ENCODE measurements at places on chromosomes 4 and X. TPM values are rescaled to one million over a fixed set of nuclear protein-coding genes. Genes with fewer than 3 reads are reported as not detected.

The ADH1B gene
- not detected for total RNA-seq

The RENBP gene
- total RNA-seq = 20.7 TPM

The APELA gene
- total RNA-seq = 2.9 TPM

The GRIPAP1 gene
- 55.9 TPM for total RNA-seq

The TENM3 gene
- 52.8 TPM for total RNA-seq

The VSIG4 gene
- total RNA-seq = not detected

The NDNF gene
- 2.4 TPM for total RNA-seq

DNA sequence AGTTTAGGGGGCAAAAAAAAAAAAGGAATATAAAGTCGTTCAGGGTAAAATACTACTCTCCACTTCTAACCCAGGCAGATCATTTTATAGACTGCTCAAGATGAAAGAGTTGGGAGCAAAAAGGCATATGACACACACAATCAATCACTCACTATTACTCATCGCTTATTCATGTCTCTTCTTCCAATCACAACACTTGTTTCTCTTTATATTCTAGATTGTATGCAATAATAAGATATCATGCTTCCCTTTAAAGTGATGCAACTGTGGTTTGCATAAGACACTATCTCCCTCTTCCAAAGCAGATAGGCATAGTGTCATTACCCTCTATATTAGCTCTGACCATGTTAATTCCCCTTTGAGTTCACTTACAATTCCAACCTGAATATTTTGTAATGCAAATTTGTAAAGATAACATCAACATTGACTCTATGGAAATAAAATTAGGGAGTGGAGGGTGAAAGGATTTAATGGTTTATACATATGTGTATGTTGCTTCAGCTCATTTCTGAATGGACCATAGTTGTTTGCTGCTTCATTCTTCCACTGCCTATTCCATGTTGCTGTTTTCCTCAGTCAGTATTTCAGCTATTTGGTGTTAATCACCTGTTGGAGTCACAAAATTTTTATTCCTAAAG, 154.9 kb upstream of the EPHA5 start:
- DNase-seq = no peak

DNA sequence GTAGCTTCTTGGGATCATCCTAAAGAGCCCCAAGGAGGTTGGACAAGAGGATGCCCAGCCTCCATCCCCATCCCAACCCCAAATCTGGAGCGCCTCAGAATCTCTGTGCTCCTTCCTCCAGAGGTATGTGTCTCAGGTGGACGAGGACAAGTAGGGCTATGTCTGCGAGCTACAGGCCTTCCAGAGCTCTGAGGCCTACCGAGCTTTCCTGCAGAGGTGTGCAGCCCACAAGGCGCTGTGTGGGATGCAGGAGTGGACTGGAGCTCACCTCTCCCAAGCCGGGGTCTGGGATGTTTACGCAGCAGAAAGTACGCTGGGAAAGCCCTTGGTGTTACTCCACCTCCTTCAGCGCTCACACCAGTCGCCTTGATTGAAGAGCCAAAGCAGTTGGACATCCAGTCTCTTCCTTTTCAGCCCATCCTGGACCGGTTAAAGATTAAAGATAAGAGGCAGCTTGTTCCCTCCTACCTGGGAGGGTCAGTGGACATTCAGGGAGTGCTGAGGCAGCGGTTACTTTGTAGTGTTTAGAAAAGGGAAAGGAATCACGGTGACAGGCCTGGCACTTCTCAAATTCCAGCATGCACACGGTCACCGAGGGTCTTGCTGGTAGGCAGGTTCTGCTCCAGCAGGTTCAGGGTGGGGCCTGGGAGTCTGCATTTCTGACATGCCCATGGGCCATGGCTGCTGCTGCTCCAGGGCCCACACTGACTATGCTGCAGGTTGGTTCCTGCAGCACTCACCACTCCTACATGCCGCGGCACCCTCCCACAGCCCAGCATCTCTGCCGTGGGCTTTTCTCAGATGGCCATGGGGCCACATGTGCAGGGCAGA, 29.5 kb upstream of the JAKMIP1 start:
- DNase-seq = peak; percentile 26

DNA sequence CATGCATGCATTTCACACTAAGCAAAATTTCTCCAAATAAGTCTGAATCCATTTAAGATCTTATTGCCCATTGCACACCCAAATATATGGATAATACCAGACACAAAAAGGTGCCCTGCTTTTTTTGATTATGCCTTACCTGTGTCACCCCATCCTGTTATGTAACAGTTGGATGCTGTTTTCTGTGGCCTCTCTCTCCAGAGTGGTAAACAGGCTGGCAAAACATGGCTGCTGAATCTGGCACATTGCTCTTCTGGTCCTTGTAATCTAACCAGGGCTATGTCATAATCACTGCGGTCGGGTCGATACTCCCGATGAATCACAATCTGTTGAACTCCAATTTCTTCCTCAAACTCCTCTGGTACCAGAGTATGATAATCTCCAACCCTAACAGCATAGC, 70.1 kb downstream of the PRSS12 start:
- peak; percentile 54 for DNase-seq

- DNase-seq = no peak
Observed at GRCh38 chr4:174420316-174420715, 102.0 kb downstream of the HPGD start.

DNA sequence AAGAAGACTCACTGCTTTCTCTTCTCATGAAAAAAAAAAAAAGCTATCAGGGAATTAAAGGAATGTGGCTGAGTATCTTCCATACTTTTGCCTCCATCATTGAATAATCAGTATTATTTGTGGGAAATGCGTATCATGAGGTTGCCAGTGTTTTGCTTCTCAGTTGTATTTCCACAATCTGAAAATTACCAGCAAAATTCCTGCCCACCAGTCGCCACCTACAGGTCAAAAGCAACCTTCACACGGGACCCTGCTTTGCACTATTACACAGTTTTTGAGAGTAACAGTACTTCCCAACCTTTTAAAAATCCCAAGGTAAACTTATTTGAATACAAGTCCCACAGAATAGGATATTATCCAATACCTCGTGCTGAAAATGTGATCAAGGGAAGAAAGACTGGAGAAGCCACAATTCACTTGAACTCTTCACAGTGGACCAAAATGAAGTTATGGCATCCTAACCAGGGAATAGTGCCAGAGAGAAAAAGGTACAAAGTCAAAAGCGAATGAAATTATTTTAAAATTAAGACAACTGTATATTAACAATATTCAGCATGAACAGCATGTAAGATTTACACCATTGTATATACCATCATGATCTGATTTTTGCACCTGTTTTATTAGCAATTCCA, 30.4 kb downstream of the PGRMC1 start:
- peak; percentile 51 for DNase-seq

DNA sequence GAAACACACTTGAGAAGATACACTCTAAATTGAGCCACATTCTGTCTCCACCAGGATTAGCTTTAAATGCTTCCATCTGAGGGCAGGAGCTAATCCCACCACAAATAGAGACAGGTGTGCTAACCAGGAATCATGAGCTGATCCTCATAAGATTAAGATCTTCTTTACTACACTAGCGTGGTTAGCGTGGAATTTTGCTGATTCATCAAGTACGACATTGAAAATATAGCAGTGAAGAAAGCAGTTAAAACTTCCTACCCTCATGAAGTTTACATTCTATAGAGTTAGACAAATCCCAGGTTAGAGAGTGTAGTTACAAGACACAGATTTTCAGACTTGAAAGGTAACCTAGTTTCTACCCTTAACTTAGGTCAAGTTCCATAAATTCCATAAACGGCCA, 5.3 kb upstream of the APELA start:
- DNase-seq = no peak

DNA sequence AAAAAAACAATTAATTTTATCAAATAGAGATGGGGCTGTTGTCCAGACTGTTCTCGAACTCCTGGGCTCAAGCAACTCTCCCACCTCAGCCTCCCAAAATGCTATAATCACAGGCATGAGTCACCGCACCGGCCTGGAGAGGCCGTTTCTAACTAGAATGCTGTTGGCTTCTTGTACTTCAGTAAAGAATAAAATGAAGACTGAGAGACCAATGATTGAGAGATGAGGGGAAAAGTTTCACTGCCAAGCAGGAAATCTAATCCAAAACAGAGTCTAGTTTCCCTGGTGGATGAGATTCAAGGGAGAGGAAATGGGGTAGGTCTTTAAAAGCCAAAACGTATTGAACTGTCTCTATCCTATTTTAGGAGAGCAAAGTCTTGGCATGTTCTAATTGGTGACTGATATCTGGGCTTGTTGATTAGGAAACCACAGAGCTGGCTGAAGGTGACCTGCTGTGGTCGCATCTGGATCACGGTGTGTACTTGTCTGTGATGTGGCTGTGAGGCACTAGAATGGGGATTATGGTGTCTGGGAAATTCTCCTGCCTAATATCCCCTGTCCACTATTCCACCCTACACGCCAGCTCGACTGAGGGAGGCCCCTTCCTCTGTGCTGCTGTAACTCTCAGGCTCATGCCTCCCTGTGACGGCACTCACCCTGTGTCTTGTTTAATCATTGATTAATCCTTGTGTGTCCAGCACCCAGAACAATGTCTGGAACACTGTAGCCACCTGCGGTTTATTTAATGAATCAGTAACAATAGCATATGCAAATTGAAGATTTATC, 15.0 kb upstream of the TRIM2 start:
- no peak for DNase-seq

GRCh38 chrX:39174772-39175417, 373.6 kb downstream of the MID1IP1 start:
- DNase-seq = no peak

- DNase-seq = no peak
Observed at GRCh38 chrX:41145920-41146608, 60.8 kb downstream of the USP9X start.

GRCh38 chr4:175971388-175972179, 94.1 kb upstream of the WDR17 start:
- no peak for DNase-seq

GRCh38 chr4:185830263-185830994, 18.4 kb upstream of the SORBS2 start:
- no peak for DNase-seq

- no peak for DNase-seq
Observed at GRCh38 chr4:1300466-1301455, 11.1 kb downstream of the MAEA start.

DNA sequence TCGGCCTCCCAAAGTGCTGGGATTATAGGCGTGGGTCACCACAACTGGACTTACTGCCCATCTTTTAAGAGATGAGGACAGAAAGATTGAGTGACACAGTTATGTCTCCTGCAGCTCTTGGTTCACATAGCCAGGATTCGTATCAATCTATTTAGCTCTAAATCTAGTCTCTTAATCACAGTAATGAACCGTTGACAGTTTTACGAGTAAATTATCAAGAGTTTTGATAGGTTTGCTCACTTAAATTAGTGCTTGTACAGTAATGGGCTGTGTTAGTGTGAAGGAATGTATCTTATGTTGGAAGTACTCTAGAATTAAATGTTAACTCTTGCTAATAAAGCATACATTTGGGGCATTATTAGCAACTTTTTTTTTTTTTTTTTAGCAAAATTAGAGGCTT, 105.7 kb downstream of the PTTG2 start:
- DNase-seq = no peak

- DNase-seq = no peak
Observed at GRCh38 chr4:145019346-145019745, 78.7 kb downstream of the ANAPC10 start.

DNA sequence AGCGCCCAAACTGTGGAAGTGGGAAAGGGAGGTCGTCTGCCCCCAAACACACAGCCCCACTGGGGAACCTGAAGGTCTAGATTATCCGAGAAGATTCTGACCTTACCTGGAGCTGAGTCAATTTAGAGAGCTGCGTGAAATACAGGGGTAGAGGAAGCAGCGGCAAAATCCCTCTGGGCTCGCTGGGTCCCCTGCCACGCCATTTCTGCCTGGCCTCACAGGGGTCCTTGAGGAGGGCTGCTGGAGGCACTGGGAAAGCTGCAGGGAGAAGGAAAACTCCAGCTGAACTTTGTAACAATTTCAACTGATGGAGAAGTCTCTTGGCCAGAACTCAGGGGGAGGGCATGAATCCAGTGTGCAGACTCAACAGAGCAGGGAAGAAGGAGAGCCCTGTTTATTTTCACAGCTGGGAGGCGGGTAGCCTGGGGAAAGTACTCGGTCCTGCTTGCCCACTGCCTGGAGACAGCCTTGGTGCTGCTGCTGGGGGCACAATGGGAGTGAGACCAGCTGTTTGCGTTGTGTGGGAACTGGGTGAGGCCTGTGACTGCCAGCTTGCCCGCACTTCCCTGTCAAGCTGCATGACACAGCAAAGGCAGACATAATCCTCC, 93.2 kb upstream of the MAPK10 start:
- no peak for DNase-seq

DNA sequence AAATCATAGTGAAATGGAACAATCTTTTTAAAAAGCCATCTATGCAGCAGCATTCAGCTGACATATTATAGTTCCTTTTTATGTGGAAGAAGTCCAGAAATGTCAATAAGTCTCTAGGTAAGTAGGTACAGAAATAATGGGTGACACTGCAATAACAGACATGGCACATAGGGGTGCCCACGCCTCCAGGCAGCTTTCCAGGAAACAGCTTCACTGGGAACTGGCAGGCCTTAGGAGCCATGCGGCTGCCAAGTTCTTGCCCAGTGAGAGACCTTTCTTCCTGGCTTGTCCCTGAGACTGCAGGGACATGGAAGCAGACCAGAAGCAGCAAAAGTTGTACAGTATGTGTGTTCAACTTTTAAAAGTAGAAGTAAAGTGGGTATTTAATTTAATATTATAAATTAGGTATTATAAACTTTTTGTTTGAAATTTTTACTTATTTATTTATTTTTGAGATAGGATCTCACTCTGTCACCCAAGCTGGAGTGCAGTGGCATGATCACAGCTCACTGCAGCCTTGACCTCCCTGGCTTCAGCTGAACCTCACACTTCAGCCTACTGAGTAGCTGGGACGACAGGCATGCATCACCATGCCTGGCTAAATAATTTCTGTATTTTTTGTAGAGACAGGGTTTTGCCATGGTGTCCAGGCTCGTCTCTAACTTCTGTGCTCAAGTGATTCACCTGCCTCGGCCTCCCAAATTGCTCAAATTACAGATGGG, 12.1 kb upstream of the ETNPPL start:
- no peak for DNase-seq

GRCh38 chr4:121219227-121219626, 55.1 kb upstream of the TNIP3 start:
- no peak for DNase-seq

DNA sequence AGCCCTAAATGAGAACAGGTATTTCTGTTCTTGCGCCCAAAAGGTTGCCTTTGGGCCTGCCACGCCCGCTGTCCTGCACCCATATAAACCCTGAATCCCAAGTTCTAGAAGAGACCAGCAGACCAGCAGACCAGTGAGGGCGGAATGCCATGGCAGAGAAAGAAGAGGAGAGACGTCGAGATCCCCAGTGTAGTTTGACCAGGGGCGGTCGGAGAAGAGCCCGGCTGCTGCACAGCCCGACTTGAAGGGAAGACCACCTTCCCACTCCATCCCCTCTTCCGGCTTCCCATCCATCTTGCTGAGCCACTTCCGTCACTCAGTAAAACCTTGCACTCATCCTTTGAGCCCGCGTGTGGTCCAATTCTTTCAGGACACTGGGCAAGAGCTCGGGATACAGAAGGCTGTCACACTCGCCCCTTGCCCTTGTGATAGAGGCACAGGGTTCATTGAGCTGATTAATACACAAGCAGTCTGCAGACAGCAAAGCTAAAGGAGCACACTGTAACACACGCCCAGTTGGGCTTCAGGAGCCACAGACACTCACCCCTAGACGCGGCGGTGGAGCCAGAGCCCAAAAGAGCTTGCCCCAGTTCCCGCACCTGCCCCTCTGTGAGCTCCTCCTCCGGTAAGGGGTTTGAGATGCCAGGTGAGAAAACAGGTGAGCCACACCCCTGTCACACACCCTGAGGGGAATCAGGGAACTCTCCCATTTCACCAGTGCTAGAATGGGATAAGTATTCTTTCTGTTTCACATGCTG, 230.8 kb downstream of the PCDH10 start:
- peak; percentile 57 for DNase-seq

- DNase-seq = no peak
Observed at GRCh38 chr4:3511187-3511586, 21.0 kb downstream of the LRPAP1 start.

All from endodermal cell (in vitro differentiated cells).